ENCODE measurements at places on chromosomes 6 and 20.

DNA sequence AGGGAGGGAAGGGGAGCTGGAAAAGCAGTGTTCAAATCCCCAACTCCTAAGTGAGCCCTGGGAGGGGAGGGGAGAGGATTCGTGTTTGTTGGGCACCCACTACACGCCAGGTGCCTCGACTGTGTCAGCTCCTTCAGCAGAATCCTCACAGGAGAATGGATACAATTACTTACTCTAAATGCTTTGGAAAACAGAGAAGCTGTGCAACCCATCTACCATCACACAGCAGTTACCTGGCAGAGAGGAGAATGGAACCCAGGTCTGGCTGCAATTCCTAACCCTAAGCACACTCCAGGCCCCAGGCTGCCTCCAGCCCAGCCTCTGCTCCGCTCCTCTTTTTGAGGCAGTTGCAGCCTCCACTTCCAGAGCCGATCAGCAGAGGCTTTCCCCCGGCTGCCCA lies 86.4 kb upstream of the PTPN1 start:
- DNase-seq: no peak

DNA sequence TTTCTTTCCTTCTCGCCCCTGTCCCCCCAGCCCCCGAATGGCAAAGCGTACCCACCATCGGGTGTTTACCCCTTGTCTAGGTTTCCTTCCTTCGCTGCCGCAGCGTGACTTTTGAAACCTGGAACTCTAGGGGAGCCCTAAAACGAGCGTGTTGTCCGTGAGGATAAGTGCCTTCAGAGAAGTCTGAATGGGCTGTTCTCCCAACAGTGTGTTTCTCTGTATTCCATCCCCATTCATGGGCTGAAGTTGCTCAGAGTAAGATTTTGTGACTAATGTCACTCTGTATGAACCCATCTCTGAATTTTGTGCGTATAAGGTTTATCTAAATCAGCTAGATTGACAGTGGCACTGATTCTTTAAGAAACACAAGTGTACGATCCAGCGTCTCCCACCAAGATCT lies 949 bp downstream of the MACROD2 start:
- DNase-seq: no peak

- no peak for DNase-seq
These were observed 5.2 kb upstream of the IL17A start for GRCh38 chr6:52180787-52181558.

DNA sequence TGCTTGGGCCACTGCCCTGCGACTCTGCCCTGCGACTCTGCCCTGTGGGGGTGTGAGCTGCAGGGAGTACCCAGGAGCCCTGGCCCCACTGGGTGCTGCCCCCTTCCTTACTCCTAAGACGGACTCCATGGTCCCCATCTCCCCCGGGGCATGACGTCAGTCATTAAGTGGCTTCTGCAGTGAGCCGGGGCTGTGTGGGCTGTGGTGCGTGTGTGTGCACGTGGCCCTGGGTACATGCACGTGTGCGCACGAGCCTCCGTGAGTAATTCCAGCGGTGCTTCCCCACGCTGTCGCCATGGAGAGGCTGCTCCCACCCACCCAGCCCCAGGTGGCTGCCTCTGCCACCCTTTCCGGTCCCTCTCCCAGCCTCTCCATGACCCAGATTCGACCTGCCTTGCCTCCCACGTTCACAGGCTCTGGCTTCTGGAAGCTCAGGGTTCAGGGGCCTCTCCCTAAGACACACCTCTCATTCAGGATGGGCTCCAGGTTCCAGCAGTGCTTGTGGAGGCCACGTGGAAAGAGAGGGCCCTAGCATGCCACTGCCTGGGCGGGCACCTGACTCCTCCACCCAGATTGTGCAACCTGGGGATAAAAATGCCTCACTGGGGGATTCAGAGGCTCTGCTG lies 88.3 kb downstream of the DLGAP4 start:
- no peak for DNase-seq

GRCh38 chr6:165178056-165178455 lies 131.3 kb downstream of the C6orf118 start:
- DNase-seq: no peak

DNA sequence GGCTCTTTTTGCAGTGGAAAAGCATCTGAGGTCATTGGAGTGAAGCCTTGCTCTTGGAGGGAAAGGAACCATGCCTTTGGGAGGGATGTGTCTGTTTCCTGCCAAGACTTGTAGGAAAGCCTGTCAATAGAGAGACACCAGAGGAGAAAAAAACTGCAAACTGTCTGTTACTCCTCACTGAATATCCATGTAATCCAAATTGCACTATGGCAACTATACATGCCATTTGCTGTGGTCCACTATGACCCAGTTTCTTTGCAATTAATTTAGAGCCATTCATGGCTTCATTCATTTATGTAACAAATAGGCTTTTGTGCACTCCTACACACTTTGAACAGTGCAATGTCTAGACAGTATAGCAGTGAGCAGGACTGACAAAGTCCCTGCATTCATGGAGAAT lies 296.5 kb downstream of the SLC35F1 start:
- DNase-seq: no peak

DNA sequence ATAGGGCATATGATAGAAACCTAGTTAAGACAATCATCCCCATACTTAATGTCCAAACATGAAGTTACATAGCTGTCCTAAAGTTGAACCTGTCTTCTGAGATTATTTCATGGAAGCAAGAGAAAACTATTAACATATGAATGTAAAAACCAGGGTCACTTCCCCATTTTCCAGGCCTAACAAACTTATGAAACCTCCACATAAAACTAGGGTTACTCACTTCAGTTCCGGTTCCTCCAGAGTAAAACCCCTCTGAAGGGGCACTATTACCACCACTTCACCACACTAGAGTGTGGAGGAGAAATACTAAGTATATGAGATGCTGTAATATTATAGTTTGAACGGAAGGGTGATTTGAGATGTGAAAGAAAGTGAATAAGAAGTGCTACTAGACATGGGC lies 14.9 kb downstream of the PRKN start:
- DNase-seq: no peak

DNA sequence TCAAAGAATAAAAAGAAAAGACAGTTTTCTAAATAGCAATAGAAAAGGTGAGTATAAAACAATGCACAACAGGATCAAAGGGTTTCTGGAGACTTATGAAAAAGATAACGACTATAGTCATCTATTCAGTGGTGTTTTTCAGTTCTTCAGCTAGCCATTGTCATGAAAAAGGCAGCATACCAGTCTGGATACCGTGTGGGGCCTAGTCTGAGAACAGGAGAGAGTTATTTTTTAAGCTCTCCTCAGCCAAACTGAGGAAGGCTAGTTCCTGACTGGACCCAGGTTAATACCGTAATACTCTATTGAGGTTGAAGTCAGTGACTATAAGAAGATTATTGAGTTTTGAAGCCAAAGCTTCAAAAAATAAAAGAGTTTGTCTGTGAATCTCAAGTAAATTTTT lies 49.5 kb downstream of the PLN start:
- DNase-seq: no peak

- no peak for DNase-seq
These were observed 21.7 kb downstream of the ELOVL5 start for GRCh38 chr6:53327017-53327395.

- no peak for DNase-seq
These were observed 255.0 kb downstream of the DLL1 start for GRCh38 chr6:170035901-170036304.

- DNase-seq: no peak
These were observed 63.0 kb upstream of the IL20RA start for GRCh38 chr6:137107767-137108105.

GRCh38 chr6:41413250-41413649 lies 77.8 kb downstream of the NCR2 start:
- no peak for DNase-seq

DNA sequence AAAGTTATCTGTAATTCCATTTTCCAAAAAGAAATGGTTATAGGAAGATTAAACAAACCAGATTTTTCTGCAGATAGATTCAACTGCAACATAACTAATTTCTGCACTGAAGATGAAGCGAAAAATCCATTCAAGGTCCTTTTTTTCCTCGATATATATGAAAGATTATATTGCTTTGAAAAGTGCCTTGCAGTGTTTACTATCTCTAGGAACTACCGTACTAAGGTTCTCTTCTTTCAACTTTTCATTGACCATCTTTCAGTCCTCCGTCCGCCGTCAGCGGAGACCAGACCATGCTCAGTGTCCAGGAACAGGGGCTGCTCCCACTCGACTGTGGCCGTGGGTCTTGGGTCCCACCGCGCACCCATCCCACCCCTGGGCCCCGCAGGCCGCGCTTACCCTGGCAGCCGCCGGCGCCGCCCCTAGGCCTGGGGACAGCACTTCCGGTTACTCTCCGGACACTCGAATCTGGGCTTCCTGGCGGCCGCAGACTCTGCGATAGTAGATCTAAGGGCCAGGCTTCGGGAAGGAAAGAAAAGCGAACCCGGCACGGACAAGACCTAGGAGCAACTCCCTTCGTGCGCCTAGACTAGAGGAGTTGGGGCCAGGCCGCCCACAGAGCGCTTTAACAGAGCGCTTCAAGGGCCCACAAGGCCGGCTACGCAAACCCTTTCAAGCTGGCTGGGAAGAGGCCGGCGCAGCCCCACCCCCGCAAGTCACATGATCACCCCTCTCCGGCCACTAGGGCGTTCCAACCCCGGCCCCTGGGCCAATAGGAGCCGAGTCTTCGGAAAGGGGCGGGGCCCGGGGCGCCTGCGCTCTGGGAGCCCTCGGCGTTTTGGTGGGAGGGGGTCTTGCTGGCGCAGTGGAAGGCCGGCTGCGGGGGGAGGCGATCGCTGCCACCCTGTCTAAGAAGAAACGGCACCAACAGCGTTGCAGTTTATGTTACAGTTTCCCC lies at the start of gene ZNF322:
Gene ZNF322 (minus strand): TSS at position 705 of the 958 bp plus-strand sequence. CDS start 21,193 bp downstream, outside the sequence.
- DNase-seq: peak; percentile 93

- no peak for DNase-seq
These were observed 11.4 kb downstream of the EZR start for GRCh38 chr6:158807515-158808441.

DNA sequence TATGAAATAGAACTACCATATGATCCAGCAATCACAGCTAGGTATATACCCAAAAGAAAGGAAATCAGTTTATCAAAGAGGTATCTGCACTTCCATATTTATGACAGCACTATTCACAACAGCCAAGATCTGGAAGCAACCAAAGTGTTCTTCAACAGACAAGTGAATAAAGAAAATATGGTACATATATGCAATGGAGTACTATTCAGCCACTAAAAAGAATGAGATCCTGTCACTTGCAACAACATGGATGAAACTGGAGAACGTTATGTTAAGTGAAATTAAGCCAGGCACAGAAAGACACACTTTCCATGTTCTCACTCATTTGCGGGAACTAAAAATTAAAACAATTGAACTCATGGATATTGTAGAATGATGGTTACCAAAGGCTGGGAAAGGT lies 15.3 kb downstream of the PCNA start:
- DNase-seq: no peak

GRCh38 chr20:24617757-24618450 lies 148.5 kb downstream of the SYNDIG1 start:
- no peak for DNase-seq

GRCh38 chr6:22886650-22887581 lies 317.6 kb downstream of the HDGFL1 start:
- DNase-seq: peak; percentile 72

GRCh38 chr6:11543919-11544518 lies 6.5 kb downstream of the TMEM170B start:
- DNase-seq: no peak

- DNase-seq: no peak
These were observed 44.3 kb downstream of the PDYN start for GRCh38 chr20:1949347-1950100.

DNA sequence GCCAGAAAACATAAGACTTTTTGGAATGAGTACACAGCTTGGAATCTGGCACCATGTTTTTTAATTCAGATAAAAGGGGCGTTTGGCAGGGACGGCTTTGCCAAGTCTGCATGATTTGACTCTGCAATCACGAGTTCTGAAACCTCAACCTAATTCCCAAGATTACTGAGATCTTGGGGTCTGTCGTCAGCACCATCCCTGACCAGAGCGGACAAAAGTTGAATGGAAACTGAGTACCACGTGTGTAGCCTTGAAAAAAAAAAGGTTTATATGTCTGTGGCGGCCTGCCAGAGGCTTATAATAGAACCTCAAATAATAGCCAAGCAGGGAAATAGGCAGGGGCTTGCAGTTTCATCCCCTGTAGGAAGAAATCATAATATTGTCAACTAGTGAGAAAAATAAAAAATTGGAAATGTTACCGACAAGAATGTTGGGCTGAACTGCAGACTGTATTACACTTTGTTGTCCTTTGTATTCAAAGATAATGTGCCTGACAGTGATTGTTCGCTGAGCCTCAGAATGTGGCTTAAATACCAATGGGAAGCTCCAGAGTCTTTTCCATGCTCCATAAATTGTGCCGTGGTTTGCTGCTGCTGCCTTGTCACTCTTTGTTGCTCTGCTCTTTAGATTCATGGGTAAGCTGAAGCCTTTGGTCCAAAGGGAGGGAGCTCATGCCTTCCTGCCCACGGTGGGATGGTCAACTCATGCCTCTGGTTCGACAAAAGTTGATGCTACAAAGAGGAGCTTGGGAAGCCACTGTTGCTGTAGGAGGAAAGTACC lies 118.8 kb upstream of the ARID1B start:
- peak; percentile 81 for DNase-seq

- DNase-seq: peak; percentile 20
These were observed at the start of gene GCNT2 for GRCh38 chr6:10521104-10521808. Gene GCNT2, plus strand, starts transcription at chr6:10521351. Its CDS starts 7,561 bp downstream, at chr6:10528912.

DNA sequence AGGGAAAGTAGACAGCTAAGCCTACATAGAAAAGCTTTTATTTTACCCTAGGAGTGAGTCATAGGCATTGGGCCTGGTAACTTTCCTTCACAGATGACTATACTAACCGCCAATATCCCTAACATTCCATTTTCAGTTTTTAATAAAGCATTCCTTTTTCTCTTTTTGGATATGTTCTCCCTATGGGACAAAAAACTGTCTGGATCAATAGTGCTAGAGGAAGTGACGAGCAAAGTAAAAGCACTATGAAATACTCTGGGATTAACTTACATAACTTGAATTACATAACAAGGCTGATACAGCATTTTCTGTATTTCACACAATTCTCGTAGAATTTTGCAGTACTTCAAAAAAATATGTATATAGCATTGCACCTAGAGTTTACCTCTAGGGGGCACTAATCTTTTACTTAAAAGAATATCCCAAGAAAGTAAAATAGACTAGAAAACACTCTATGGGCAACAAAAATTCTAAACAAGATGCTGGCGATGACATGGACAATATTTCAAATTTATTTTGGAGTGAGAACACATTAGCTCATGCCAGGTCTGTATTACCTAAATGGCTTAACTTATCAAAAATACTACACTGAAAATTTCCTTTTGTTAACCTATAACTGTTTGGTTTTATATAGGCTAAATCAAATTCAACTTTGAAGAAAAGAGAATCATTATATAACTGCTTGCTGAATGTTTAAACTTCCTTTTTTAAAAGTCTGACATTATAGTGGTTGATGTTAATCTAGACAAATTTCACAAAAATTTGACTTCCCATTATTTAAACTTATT lies 66.3 kb upstream of the DST start:
- peak; percentile 76 for DNase-seq

DNA sequence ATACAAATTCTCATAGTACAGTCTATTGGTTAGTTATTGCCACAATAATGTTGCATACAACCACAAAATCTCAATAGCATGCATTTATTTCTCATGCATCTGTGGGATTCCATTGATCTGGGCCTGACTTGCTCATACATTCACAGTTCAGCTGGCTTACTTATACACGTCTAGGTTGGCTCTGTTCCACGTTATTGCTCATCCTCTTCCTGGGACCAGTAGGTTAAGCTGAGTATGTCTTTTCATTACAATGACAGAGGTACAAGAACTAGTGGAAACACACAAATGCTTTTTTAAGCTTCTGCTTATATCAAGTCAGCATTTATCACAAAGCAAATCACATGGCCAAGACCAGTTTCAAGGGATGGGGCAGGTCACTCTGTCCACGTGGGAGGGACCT lies 485.3 kb upstream of the BTBD3 start:
- peak; percentile 75 for DNase-seq
